Suprapubic skin (tissue), 4 donors: ENCODE measurements at places on chromosomes 7 and 10.
A peak's percentile ranks its signal among the peaks of the same experiment; 100 is the strongest.

DNA sequence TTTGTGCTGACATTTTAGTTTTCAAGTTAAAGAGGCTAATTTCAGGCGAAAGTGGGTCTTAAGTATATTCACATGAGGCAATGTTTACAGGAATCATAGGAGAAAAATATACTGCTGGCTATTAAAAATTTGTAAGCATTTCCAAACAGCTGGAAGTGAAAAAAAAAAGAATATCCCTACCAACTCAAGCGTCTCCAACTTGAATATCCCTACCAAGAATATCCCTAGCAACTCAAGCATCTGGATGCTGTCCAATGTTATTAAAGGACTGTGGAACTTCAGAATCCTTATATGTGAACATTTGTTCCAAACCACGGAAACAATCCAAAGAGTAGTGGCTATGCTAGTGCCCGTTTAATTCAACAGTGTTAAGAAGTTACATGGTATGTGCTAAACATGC lies 1303.0 kb downstream of the GATA3 start:
- H3K4me3 ChIP-seq, result no peak overlapping the region
- no peak for DNase-seq
- no peaks in the 10 kb centered on the region for H3K36me3 ChIP-seq
- H3K4me1 ChIP-seq, result no peaks in the 10 kb centered on the region
- H3K27me3 ChIP-seq, result no peaks in the 10 kb centered on the region
- H3K27ac ChIP-seq, result no peak overlapping the region

DNA sequence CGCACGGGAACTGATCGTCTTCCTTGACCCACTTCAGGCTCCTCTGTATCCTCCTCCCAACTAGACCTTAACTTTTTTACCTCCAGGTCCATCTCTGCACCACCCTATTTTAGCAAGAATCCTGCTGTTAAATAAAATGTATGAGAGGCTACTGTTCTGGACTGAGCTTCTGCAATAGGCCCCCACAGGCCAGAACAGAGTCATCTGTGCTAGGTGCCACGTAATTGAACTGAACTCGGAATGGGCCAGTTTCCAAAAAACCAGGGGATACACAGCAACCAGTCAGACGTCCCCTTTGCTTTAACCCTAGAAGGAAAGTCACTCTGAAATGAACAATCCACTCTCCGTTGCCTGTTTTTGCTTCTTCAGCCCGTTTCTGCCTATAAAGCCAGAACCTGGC lies 71.3 kb downstream of the CHST15 start:
- DNase-seq, result no peak
- peaks cover 6% of the 10 kb centered on the region for H3K27me3 ChIP-seq
- peaks cover 7% of the 10 kb centered on the region for H3K4me1 ChIP-seq
- peaks cover 12% of the 10 kb centered on the region for H3K36me3 ChIP-seq

- H3K36me3 ChIP-seq, result no peaks in the 10 kb centered on the region
- no peak for DNase-seq
- H3K4me1 ChIP-seq, result no peaks in the 10 kb centered on the region
- no peak overlapping the region for H3K27ac ChIP-seq
- H3K27me3 ChIP-seq, result no peaks in the 10 kb centered on the region
These were observed 514.8 kb downstream of the TNS3 start for GRCh38 chr7:47066976-47067614.

DNA sequence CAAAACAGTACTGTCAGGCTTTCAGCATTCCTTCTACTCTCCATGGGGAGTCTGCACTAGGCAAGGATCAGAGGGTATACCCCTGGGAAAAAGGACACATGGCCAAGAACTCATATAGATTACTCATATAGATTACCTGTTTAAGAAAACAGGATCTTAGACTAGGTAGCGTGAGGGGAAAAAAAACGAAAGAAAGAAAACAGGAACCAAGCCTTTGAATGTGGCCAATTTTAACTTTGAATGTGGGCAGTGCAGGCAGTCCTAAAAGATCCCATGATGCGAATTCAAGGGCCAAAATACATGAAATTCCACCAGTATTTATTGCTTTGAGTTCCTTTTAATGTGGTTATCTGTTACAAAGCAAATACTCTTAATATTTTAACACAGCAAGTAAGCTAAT lies 108.6 kb upstream of the TAC1 start:
- H3K36me3 ChIP-seq, result no peaks in the 10 kb centered on the region
- no peaks in the 10 kb centered on the region for H3K4me1 ChIP-seq
- DNase-seq, result no peak
- no peak overlapping the region for H3K27ac ChIP-seq
- H3K4me3 ChIP-seq, result no peak overlapping the region
- H3K27me3 ChIP-seq, result no peaks in the 10 kb centered on the region

- H3K27me3 ChIP-seq, result no peaks in the 10 kb centered on the region
- no peaks in the 10 kb centered on the region for H3K36me3 ChIP-seq
- H3K27ac ChIP-seq, result no peak overlapping the region
- no peak overlapping the region for H3K4me3 ChIP-seq
These were observed 81.8 kb downstream of the COL13A1 start for GRCh38 chr10:69883310-69884023.

- H3K36me3 ChIP-seq, result no peaks in the 10 kb centered on the region
- H3K4me1 ChIP-seq, result peaks cover 37% of the 10 kb centered on the region
- H3K27ac ChIP-seq, result peak overlapping the region; percentile 84
- DNase-seq, result no peak
- peak overlapping the region; percentile 70 for H3K4me3 ChIP-seq
These were observed 864 bp downstream of the CDCA7L start for GRCh38 chr7:21944616-21945453.

DNA sequence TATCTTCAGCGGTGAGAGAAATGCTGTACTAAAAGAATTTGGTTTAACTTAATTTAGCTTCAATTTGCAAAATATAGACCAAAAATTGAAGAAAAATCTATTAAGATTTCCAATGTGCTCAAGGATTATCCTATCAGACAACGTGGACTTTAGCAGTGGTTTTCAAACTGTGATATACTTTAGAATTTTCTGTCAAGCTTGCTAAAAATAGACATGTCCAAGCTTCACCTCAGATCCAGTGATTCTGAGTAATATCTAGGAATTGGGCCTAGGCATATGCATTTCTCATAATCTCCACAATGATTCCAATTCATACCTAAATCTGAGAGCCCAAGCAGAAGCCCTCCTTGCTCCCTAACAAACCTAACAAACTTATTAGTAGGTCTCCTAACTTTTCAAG lies 3.4 kb downstream of the WASL start:
- H3K4me3 ChIP-seq, result no peak overlapping the region
- H3K27ac ChIP-seq, result no peak overlapping the region
- no peak for DNase-seq
- peaks cover 56% of the 10 kb centered on the region for H3K4me1 ChIP-seq

DNA sequence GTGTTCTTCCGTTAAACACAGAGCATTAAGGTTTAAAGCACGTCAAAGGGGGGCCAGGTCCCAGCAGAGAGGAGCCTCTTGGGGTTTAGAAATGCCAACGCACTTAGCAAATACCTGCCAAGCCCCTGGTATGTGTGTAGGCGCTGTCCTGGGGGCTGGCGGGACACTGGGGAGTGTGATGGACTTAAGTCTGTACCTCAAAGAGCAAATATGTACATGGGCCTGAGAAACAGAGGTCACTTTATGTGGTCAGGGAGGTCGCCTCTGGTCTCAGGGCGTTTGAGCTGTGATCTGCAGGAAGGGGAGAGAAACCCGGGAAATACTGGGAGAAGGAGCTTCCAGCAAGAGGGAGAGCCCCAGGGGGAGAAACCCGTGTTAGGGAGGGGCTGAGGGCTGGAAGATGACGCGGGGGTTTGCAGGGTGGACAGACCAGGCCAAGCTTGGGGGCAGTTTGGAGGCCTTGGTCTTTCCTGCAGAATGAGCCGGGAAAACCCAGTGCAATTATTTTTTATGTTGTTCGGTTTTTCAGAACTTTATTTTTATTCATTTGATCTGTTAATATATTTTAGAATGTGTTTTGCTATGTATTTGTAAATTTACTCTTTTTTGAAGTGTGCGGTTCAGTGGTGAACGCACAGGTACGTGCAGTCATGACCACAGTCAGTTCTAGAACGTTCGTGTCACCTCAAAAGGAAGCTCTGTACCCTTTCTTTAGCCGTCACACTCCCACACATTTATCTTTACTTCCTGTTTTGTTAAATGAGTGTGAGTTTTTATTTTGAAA lies 441.4 kb upstream of the FOXK1 start:
- no peak overlapping the region for H3K27ac ChIP-seq
- peaks cover 4% of the 10 kb centered on the region for H3K36me3 ChIP-seq
- H3K4me3 ChIP-seq, result no peak overlapping the region
- DNase-seq, result no peak
- H3K4me1 ChIP-seq, result no peaks in the 10 kb centered on the region
- H3K27me3 ChIP-seq, result no peaks in the 10 kb centered on the region

- H3K27me3 ChIP-seq, result no peaks in the 10 kb centered on the region
- H3K4me3 ChIP-seq, result peak overlapping the region; percentile 71
- H3K36me3 ChIP-seq, result no peaks in the 10 kb centered on the region
- peak overlapping the region; percentile 98 for H3K27ac ChIP-seq
These were observed 945 bp upstream of the RHEB start for GRCh38 chr7:151520419-151521261.

GRCh38 chr7:16619979-16620408 lies 25.6 kb downstream of the ANKMY2 start:
- H3K36me3 ChIP-seq, result peaks cover 69% of the 10 kb centered on the region
- H3K27me3 ChIP-seq, result no peaks in the 10 kb centered on the region
- no peak for DNase-seq
- H3K27ac ChIP-seq, result no peak overlapping the region
- H3K4me1 ChIP-seq, result no peaks in the 10 kb centered on the region

GRCh38 chr10:130498042-130498441 lies 361.9 kb downstream of the GLRX3 start:
- no peaks in the 10 kb centered on the region for H3K36me3 ChIP-seq
- H3K27ac ChIP-seq, result no peak overlapping the region
- H3K4me1 ChIP-seq, result no peaks in the 10 kb centered on the region
- H3K4me3 ChIP-seq, result no peak overlapping the region

DNA sequence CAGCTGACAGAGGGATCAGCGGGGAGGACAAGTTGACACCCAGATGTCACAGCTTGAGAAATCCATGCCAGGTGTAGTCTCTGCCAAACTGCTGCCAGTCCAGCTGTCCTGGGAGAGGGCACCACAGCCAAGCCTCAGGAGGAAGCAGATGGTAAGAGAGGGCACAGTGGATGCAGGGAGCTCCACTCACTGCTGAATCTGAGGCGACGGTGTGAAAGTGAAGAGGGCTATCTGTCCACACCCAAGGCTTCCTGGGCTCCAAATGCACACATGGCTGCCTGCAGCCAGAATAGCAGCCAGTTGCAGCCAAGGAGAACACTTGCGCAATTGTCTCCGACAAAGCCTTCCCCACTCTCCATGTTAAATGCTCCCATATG lies 502.4 kb downstream of the GRID1 start:
- no peaks in the 10 kb centered on the region for H3K36me3 ChIP-seq
- no peaks in the 10 kb centered on the region for H3K4me1 ChIP-seq
- no peak overlapping the region for H3K27ac ChIP-seq
- H3K27me3 ChIP-seq, result no peaks in the 10 kb centered on the region
- no peak for DNase-seq
- H3K4me3 ChIP-seq, result no peak overlapping the region

- H3K4me1 ChIP-seq, result peaks cover 4% of the 10 kb centered on the region
- no peak overlapping the region for H3K27ac ChIP-seq
- H3K36me3 ChIP-seq, result peaks cover 33% of the 10 kb centered on the region
These were observed 93.2 kb upstream of the SAMD8 start for GRCh38 chr10:75018251-75018650.

- peaks cover 8% of the 10 kb centered on the region for H3K4me1 ChIP-seq
- DNase-seq, result no peak
- no peak overlapping the region for H3K4me3 ChIP-seq
- H3K27me3 ChIP-seq, result no peaks in the 10 kb centered on the region
- H3K36me3 ChIP-seq, result no peaks in the 10 kb centered on the region
These were observed 513.8 kb upstream of the AKR1E2 start for GRCh38 chr10:4312051-4312835.
